ENCODE measurements at places on chromosomes 7 and 10. TPM values are rescaled to one million over a fixed set of nuclear protein-coding genes. Genes with fewer than 3 reads are reported as not detected.

- DNase-seq = no peak
Measured at GRCh38 chr7:55363386-55364170, 1.6 kb upstream of the LANCL2 start.

ADCY1 gene
- total RNA-seq = 8.9 TPM

DNA sequence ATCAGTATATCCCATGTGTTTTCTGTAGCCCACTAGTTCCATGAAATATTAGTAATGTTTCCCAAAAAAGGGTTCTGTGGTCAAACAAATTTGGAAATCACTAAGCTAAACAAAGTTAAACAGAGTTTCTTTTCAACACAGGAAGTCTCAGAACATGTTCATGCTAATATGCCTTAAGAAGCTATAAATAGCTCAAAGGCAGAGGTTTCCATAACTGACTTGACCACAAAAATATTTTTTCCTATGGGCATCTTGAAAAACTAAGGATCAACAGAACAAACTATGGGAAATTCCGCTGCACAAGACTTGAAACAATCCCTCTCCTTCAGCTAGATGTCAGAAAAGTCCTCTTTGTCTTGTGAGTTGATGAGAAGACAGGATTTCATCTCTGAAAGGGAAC, 59.7 kb downstream of the SEM1 start:
- DNase-seq = no peak

C10orf62 gene
- total RNA-seq = 0.35 TPM

GRCh38 chr7:133511708-133512107, 258.8 kb downstream of the EXOC4 start:
- DNase-seq = no peak

IDI2 gene
- total RNA-seq = not detected

- no peak for DNase-seq
Measured at GRCh38 chr7:92594746-92595145, 4.6 kb upstream of the FAM133B start.

GIMAP8 gene
- 16.2 TPM for total RNA-seq

DNA sequence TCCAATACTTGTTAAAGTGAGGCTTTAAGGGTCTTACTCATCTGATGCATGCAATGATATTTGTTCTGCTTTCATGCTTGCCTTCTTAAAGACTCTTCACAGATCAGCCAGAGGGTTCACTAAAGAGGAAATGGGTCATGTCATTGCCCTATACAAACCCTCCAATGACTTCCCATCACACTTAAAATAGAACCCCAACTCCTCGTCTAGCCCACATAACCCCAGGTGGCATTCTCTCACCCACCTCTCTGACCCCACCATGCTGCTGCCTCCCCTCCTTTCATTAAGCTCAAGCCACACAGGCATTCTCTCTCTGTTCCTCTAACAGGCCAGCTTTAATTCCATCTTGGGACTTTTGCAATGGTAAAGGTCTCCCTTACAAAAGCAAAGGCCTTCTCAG, 253.6 kb downstream of the GRID1 start:
- no peak for DNase-seq

FAM53B gene
- total RNA-seq = 45.3 TPM

- DNase-seq = no peak
Measured at GRCh38 chr10:76302481-76302880, 871.1 kb downstream of the LRMDA start.

RBM33 gene
- total RNA-seq = 37.8 TPM

DNA sequence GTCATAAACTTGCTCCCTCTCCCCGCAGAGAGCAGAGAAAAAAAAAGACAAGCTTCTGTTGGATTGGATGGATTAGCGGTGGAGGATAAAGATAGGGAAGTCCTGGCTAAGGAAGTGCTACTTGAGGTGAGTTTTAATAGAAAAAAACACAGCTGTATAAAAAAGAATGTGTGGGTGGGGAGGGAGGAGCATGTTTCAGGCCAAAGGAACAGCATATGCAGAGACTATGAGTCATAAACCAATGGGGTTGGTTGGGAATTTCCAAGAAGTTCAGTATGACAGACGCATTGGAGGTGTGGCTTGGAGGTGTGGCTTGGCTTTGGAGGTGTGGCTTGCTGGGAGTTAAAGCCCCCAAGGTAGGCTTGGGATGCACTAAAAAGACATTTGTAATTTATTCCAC, 103.0 kb upstream of the LSM8 start:
- no peak for DNase-seq

DNA sequence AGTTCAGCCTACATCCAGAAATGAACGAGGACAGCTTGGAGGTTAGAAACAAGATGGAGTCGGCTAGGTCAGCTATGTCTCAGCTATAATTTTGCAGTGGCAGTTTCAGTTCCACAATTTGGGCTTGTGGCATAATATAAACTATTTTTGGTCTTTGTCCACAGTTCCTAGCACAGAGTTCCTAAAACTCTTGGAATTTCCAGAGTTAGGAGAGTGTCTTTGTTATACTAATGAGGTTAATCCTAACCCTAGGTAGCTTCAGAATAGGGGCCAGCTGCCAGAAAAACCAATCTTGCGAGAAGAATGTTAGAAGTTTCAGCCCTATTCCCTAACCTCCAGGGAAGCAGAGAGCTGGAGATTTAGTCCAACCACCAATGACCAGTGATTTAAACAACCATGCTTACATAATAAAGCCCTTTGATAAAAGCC, 131.9 kb downstream of the AKR1D1 start:
- DNase-seq = no peak

PRTFDC1 gene
- total RNA-seq = 9.1 TPM

DNA sequence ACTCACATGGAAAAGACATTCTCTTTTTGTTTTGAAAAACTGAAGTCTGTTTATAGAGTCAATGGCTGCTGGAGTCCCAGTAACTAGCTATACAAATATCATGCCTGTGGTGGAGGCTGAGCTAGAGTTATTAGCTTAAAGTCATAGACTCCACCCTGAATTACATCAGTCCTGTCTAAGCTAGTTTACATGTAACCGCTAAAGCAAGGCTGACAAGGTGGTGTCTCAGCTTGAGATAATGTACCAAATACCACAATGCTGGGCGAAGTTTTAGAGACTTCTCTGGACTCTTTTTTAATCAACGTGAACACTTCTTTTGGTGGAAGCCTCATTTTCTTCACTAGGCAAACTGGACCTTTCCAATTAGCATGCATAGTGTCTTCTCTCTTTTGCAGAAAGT, 219.4 kb downstream of the ANK3 start:
- DNase-seq = no peak

- no peak for DNase-seq
Measured at GRCh38 chr7:45187946-45188411, 30.4 kb downstream of the RAMP3 start.

DNA sequence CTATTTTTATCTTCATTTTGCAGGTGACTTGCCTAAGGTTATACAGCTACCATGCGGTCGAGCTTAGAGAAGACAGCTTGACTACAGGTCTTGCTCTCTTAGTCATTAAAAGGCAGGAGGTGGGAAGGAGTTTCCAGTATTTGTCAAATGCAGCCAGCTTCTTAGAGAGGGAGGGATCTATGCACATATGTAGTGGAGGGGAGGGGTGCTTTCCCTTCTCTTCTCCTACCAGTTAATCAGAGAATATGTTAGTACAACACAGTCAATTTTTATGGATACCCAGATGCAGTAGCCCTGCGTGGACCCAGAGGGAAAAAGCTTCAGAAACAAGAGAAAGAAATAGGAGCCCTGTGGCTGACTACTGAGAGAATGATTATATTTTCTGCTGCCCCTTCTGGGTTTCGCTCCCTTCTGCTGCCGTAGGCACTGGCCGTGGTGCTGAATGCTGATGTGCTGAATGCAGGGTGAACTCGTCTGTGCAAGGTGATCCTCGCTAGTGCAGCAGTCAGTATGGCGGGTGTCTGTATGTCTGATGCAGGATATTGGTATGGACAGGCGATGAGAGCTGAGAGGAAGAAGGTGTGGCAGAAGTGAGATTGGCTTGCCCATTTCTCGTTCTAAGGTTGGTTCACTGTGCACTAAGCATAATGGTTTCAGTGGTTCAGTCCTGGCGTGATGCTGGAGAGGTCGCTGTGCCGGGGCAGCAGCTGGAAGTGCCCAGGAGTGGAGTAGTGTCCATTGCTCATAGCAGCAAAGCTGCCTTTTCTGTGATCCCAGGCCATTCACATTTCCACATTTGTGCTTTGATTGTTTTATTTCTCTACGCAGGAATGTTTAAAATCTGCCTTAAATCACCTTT, 189.2 kb upstream of the PODXL start:
- peak; percentile 56 for DNase-seq

GRCh38 chr10:118818621-118819221, 64.0 kb upstream of the CACUL1 start:
- DNase-seq = peak; percentile 68

GRCh38 chr10:22704942-22705341, 9.4 kb downstream of the PIP4K2A start:
- DNase-seq = no peak

DNA sequence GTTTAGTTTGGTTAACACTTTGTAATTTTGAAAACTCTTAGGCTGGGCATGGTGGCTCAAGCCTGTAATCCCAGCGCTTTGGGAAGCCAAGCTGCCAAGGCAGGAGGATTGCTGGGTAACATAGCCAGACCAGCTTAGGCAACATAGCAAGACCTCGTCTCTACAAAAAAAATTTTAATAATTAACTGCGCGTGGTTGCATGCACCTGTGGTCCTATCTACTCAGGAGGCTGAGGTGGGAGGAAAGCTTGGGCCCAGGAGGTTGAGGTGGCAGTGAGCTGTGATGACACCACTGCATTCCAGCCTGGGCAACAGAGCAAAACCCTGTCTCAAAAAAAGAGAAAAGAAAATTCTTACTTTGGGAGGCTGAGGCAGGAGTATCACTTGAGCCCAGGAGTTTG, 18.2 kb downstream of the MYOZ1 start:
- DNase-seq = no peak

LHFPL3 gene
- not detected for total RNA-seq

- DNase-seq = no peak
Measured at GRCh38 chr7:2405201-2405600, 1.8 kb downstream of the CHST12 start.

PRKG1 gene
- total RNA-seq = 24.9 TPM

GRCh38 chr7:5667391-5667790, 114.1 kb downstream of the RNF216 start:
- DNase-seq = no peak

GRCh38 chr10:124160176-124160575, 66.8 kb upstream of the CHST15 start:
- DNase-seq = no peak

FEZF1 gene
- total RNA-seq = not detected

GRCh38 chr7:12884856-12885440, 197.5 kb downstream of the ARL4A start:
- DNase-seq = no peak

CCDC186 gene
- 17.7 TPM for total RNA-seq

CLDN4 gene
- not detected for total RNA-seq

DNA sequence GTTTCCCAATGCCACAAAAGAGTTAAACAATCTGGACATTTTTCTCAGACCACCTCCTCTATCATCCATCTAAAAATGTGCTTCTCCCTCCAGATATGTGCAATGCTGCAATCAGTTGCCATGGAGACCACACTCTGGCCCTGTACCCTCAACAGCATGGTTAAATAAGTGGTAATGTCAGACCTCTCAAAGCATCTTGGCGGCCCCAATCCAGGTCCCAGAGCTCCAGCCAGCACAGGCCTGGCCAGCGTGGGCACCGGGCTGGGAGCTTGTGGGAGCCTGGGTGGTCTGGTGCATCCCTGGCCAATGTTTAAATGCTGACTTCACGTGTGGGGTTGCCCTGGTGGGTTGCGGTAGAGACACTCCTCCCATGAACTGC, 362.9 kb upstream of the ZNF32 start:
- DNase-seq = no peak

- no peak for DNase-seq
Measured at GRCh38 chr7:84339306-84339705, 144.7 kb upstream of the SEMA3A start.
